ENCODE measurements at places on chromosomes 3 and 15.
A peak's percentile ranks its signal among the peaks of the same experiment; 100 is the strongest.

DNA sequence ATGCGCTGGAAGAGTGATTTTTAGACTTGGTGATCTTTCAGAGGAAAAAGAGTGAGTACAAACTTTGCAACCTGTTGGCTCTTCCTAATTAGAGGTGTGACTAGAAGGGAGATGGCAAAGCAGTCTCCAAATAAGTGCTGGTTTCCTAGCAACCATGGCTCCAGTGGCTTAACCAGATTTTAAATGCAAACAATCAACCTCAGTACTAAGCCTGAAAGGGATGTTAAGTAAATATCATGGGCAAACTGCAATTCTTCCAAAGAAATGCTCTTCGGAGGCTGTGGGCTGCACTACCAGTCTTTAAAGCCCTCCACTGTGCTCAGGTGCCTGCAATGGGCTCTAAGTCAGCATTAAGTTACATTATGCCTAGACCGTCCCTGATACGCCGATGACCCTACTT, 678.1 kb upstream of the CCDC54 start:
- no peak for DNase-seq

DNA sequence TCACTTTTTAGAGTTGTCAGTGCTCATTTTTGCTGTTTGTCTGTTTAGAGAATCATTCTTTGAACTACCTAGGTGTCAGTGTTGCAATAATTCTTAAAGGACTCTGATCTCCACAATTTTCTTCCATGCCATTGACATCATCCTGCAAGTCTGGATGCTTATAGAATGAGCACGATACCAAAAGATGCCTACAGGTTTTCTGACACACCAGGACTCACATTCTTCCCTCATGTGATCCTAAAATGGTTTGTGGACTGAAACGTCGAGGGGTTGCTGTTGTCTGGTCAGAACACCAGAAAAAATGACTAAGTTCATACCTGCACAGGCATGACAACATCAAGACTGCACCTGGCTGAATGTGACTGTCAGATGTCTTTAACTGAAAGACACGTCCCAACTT, 95.9 kb downstream of the SEMA5B start:
- DNase-seq: no peak

GRCh38 chr3:49805367-49805782, 2.3 kb downstream of the INKA1 start:
- DNase-seq: no peak

- no peak for DNase-seq
These were observed 28.6 kb upstream of the SH3BP5 start for GRCh38 chr3:15360788-15361493.

DNA sequence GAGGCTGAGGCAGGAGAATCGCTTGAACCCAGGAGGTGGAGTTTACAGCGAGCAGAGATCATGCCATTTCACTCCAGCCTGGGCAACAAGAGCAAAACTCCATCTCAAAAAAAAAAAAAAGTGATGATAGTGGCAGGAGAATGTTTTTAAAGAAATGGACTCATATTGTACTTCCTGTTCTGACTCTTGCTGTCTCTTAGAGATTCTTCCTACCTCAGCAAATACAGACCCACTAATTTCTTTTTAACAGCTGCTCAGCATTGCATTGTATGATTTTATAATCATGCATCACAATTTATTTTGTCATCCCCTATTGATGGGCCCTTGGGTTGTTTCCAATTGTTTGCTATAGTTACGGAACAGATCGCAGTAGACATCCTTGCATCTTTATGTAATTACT, 8.8 kb upstream of the ANKDD1A start:
- DNase-seq: no peak

GRCh38 chr3:17094551-17094950, 209.8 kb downstream of the PLCL2 start:
- DNase-seq: no peak

DNA sequence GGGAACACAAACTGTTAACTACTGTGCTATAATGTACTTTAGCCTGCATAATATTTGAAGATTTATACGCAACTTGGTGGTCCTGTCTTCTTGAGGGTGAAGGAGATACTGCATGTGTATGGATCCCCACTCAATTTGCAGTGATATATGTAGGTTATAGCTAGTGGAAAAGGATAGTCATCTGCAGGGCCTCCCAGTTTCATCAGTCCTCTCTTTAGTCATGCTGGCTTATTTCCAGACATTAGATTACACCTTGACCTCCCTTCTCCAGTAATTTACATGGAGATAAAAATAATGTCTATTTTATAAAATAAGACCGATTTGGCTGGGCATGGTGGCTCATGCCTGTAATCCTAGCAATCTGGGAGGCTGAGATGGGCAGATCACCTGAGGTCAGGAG, 3.7 kb downstream of the NR1D2 start:
- DNase-seq: no peak

DNA sequence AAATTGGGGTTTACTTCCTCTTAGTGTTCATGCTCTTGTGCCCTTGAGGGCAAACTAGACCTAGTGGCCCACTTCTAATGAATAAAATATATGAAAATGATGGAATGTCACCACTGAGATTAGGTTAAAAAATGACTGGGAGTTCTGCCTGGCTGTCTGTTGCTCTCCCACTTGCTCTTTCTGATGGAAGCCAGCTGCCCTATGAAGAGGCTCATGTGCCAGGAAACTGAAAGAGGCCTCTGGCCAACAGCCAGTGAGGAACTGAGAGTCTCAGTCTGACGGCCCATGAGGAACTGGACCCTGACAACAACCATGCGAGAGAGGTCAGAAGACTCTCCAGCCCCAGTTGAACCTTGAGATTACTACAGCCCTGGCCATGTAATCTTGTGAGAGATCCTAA, 107.1 kb upstream of the FHIT start:
- peak; percentile 55 for DNase-seq

- no peak for DNase-seq
These were observed 210.3 kb upstream of the CNTN6 start for GRCh38 chr3:882533-882932.

- DNase-seq: no peak
These were observed 2.8 kb upstream of the ZCWPW2 start for GRCh38 chr3:28345690-28346089.

DNA sequence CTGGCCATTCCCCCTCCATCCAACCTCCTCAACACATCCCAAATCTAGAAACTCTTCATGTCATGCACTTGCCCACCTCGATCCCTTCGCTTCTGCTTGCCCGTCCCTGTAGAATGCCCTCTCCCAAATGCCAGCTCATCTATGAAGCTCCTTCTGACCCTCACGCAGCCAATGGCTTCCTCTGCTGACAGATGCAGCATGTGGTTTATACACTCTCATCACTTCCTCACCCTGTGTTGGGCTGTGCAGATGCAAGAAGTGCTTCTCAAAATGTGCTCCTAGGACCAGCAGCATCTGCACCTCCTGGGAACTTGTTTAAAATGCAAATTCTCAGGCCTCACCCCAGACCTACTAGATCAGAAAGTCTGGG, 51.7 kb downstream of the SEMA5B start:
- no peak for DNase-seq

DNA sequence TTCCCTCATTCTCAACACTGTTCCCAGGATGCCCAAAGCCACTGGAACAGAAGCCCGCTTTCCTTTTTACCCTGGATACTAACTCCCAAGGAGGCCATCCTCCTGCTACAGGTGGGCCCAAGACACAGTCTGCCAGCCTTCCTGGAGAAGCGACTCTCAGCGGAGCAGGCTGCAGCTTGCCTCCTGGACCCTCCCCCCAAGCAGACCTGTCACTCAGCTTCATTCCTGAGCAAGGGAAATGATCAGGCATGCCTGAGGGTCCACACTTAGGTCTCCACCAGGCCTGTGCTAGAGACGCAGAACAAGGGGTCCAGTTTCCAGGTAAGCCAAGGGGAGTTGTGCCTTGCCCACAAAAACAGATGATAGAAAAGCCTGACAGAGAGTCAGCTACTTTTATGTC, 62.8 kb downstream of the SLCO2A1 start:
- DNase-seq: no peak

DNA sequence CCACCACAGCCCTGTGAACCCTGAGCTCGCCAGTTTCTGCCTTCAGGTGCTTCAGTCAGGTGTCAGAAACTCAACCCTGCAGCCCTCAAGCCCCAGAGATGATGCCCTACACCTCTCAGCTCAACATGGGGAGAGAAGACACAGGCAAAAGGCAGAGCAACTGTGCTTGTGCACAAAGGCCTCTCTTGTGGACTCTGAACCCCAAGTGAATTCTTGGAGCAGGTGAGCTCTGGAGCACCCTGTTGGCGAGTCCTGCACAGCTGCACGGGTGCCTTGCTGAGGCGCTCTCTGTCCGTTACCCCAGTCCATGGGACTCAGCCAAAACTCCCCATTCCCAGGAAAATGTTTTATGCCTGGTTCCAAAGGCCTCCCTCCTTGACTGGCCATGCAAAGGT, 197.0 kb downstream of the KLF13 start:
- DNase-seq: no peak

DNA sequence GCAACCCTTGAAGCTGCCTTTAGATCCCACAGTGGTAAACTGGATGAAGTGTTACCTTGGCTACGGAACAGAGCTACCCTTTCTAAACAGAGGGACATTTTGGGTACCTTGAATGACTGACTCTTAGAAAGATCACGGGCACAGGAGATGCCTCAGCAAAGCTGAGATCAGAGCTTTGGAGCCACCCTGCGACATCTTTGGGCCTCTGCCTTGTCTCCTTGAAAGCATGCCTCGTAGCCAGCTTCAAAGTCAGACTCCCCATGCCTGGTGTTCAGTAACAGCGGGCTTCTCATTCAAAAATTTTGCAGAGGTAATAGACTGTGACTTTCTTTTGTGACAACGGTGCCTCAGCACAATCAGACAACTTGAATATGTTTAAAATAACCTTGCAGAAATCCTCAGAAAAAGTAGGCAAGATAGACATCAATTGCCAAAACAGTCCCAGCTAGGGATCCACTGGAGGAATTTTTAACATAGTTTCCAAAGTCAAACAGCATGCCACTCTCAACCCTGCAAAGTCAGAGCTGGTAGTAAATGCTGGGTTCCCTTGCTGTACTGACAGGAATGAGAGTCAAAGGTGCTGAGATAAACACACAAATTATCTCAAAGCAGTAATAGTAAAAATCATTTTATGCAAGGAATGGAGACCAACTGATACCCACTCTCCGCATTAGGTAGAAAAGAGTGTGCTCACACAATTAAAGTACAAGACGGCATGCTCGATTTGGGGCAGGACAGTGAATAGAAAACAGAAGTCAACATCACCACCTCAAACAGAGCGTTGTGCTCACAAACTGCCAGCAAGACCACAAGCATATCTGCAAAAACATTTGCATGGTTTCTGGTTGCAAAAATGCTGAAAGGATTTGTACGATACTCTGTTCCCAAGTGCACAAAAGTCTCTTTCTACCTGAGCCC, 82.1 kb downstream of the MYO1E start:
- no peak for DNase-seq

DNA sequence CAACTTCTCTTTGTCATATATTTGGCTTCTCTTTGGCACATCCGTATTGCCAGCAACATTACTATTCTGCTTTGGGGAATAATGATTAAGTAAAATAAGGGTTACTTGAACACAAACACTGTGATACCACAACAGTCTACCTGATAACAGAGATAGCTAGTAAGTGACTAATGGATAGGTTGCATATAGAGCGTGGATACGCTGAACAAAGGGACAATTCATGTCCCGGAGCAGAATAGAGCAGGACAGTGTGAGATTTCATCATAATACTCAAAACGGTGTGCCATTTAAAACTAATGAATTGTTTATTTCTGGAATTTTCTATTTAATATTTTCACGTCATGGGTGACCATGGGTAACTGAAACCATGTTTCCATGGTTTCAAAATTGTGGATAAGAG, 54.1 kb downstream of the SCN5A start:
- DNase-seq: no peak

GRCh38 chr3:125528920-125529319, 8.9 kb upstream of the SNX4 start:
- no peak for DNase-seq

- DNase-seq: peak; percentile 74
These were observed at the start of gene DNAH12 for GRCh38 chr3:57544181-57545125. TSS of gene DNAH12 (minus strand) at chr3:57544344. CDS start at chr3:57542870, 1,474 bp downstream.

DNA sequence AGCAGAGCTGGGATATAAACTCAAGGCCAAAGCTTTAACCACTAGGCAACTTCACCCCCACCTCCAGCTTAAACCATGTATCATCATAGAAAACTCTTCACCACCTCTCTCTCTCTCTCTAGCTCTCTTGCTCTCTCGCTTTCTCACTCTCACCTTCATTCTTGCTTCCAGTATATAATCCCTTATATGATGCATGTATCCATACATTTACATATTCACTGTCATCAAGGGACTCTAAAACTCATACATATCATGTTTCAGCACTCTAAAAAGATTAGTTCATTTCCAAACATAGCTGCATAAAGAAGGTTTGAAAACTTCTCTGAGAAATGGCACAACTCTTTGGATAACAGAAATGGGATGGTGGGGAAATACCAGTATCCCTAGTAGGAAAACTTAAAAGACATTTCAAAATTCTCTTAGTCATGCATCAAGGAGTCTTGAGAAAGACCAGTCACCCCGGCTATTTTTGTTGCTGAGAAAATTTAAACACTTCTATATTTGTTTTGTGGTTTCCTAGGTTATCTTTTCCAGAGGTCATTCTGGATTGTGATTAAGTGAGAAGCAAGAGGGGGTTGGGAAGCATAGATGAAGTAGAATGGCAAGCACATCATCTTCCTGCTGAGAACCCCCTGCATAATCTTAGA, 447.8 kb upstream of the THBS1 start:
- no peak for DNase-seq

GRCh38 chr15:78174401-78174800, 25.2 kb downstream of the IDH3A start:
- DNase-seq: no peak

DNA sequence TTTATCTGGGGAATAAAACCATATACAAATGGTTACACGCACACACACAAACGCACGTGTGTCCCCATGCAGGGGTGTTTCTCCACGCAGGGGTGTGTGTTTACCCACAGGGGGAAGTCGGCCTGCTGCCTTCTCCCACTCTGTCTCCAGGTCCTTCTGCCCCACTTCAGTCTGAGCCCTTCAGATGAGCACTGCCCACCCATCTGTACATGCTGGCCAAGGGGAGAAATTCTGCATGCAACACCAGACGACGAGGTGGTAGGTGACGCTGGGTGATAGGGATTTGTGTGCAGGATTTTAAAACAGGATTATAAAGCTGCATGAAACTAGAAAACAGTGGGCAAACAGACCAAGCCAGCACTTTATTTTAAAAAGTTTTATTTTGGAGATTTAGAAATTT, 122.5 kb downstream of the TJP1 start:
- no peak for DNase-seq

GRCh38 chr15:95825208-95825607, 505.3 kb upstream of the NR2F2 start:
- no peak for DNase-seq

DNA sequence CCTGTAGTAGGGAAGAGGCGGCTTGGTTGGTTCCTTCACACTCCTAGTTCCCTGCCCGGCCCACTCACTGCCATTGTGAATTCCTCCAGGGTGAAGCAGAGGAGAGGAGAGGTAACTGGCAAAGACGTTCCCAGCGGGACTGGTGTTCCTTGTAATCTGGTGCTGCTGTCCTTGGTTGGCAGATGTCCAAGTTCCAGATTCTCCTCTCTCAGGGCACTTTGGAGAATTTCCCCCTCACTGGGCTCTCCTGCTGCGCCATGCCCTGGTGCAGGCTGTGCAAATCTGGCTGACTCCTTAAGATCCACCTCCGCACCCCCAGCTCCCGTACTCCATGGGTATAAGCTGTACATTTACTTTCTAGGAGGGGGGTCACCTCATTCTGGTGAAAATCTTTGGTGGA, 37.3 kb downstream of the THSD4 start:
- no peak for DNase-seq

Data from renal cortex interstitium (tissue), 15 donors.